Tongue (tissue), 3 donors: ENCODE measurements at places on chromosomes 6 and 20. TPM values are rescaled to one million over a fixed set of nuclear protein-coding genes. Genes with fewer than 3 reads are reported as not detected.

The CGAS gene
- 8.4 TPM for total RNA-seq

DNA sequence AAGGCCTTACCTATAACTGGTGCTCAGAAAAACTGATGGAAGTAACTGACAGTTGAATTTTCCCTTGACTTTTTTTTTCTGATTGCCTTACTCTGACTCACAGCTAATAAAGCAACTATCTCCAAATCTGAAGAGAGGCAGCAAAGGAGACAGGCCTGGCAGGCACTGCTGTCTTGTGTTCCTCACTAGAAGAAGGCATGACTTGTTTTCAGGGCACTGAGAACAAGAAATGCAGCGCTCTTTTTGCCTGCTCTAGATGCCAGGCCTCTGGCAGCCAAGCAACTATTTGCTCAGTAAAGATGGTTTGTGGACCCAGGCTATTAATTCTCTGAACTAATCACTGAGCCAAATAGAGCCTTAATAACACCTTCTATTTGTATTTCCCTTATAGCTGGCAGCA is 155.1 kb downstream of the PRDM13 start:
- DNase-seq: no peak

The CCN6 gene
- total RNA-seq: not detected

DNA sequence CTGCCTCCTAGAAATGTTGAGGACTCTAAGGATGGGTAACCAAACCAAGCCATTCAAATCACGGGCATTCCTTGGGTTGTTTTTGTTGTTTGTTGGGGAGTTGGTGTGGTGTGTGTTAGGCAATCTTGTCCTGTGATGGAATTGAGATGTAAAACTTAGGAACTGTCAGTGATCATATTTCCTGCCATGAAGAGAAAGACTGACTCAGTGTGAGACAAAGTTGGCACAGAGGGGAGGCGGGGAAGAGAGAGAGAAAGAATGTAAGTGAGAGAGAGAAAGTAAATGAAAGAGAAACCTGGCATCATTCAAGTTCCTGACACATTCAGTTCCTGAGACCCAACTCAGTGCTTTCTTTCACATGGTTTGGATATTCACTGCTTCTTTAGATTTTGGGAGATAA is 21.6 kb upstream of the FBXO30 start:
- DNase-seq: no peak

GRCh38 chr6:162845972-162846371 is 118.2 kb downstream of the PACRG start:
- DNase-seq: no peak

GRCh38 chr6:36721369-36722140 is 23.9 kb downstream of the RAB44 start:
- DNase-seq: no peak

The RAB22A gene
- 19.3 TPM for total RNA-seq

GRCh38 chr6:37321101-37321500 is 32.7 kb upstream of the RNF8 start:
- no peak for DNase-seq

DNA sequence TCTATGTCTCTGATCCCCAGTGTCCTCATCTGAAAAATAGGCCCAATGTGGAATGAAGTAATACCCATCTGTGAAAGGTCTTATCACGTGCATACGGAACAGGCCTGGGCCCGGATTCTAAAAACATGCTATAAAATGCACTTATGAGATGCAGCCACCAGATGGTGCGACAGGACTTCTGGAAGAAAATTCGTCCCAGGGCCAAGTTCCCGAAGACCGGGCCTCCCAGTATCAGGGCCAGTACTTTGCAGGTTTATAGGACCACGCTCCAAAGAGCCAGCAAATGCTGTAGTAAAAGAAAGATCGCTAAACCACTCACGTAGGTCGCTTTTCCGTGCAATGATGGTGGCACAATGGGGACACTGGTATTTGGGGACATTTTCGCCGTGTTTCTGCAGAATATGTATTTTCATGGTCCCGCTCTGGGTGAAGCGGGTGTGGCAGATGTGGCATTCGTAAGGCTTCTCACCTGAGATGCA is 10.6 kb downstream of the CTCFL start:
- peak; percentile 87 for DNase-seq

DNA sequence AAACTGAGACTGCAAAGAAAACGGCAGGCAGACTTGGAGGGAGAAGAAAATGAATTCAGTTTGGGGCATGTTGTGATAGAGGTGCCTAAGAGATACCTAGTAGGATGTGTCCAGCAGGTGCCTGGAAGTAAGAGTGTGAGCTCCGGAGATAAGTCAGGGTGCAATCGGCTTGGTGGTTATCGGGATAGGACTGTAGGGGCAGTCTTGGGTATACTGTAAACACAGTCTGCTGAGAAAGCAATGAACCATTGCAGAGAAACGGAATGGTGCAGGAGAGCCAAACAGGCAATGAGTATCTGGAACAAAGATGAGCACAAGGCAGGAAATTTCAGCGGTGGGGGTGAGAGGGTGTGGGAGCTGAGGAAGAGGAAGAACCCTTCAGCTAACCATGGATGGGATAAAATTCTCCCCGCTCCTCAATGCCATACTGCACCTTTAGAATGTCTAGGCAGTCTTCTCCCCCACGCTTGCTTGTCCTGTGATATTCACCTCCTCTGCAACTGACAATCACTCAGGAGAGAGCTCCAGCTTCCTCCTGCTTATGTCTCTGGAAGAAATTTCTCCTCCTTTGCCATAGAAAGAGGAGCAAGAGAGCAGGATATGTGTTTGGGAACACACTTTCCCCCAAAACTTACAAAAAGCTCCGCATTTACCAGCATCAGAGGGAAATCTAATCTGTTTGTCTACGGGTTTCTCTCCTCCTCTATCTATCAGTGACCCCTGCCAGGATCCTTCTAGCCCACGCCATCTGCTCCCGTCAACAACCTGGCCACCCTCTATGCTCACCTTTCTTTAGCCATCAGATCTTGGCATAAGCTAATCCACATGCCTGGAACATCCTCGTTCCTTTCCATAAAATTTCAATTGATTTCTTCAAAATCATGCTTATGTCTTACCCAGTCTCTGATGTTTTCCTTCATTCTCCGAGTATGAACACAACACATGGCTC is 381.7 kb upstream of the JARID2 start:
- DNase-seq: no peak

The DST gene
- total RNA-seq: 589 TPM
